EH (cell line): ENCODE measurements at places on chromosomes 6 and 20.

DNA sequence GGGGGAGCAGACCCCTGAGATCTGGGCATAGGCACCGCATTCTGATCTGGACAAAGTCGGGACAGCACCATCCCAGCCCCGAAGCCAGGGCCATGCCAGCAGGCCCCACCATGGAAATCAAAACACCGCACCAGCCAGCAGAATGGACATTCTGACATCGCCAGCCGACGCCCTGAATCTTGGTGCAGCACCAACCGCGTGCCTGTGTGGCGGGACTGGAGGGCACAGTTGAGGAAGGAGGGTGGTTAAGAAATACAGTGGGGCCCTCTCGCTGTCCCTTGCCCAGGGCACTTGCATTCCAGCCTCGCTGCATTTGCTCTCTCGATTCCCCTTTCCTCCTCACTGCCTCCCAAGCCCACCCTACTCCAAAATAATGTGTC is 2.0 kb downstream of the NNAT start:
- no peak for DNase-seq

- no peak for DNase-seq
These were observed 3.6 kb upstream of the DSN1 start for GRCh38 chr20:36777167-36777566.

GRCh38 chr6:115310156-115310555 is 750.5 kb downstream of the FRK start:
- DNase-seq = no peak

GRCh38 chr6:101393829-101394251 is 332 bp downstream of the GRIK2 start:
- DNase-seq = peak; percentile 89

GRCh38 chr6:146682919-146683318 is 84.1 kb downstream of the ADGB start:
- no peak for DNase-seq

DNA sequence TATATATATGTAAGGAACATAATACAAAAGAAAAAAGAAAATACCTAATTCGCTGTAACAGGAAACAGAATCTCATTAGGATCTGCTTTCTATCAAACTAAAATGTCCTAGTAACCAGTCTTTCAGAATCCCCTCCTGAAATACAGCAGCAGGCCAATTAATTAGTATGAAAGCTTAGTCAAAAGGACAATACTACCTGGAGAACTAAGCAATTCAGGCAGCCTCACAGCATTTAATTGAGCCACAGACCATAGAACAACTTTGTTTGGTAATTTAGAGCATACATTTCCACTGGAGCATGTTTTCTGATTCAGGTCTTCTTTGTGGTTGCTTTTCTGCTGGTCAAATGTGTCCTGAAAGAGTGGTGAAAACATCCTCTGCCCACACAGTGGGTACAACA is 516.0 kb downstream of the LMBRD1 start:
- DNase-seq = no peak

DNA sequence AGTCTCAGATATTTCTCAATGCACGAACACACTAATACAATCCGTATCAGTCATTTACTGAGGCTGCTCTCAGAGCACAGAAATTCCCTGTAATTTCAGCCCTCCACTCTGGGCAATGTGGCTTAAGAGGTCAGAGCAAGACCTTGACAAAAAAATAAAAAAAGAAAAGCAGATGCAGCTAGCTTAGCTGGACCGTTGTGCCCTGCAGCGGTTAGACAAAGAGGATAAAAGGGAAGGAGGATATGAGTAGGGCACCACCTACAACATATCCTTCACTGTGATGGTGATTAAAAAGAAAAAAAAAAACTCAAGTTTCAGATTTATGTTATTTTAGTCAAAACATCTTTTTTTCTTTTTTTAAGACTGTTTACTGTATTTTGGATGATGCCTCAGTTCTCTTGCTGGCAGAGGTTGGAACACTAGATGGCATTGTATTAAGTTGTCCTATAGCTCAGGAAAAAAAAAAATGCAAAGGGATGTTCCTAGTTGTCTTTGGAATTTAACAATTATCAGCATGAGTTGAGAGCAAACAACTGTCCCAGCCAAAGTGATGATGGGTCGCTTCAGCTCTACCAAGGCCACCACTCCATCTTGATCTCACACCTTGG is 59.9 kb downstream of the ANKEF1 start:
- no peak for DNase-seq

- peak; percentile 89 for DNase-seq
These were observed 983 bp upstream of the ADISSP start for GRCh38 chr20:3768342-3769130.

DNA sequence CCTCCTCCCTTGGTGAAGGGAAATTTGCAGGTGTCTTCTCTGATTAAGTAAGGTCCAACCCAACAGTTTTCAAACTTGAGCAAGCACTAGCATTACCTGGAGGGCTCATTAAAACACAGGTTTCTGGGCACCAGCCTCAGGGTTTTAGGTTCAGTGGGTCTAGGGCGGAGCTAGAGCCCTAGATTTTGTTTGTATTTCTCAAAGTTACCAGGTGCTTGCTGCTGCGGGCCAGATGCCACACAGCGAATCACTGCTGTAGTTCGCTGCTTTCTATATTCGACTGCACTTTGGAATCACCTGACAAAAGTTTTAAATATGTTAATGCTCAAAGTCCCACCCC is 869 bp downstream of the COL21A1 start:
- no peak for DNase-seq

DNA sequence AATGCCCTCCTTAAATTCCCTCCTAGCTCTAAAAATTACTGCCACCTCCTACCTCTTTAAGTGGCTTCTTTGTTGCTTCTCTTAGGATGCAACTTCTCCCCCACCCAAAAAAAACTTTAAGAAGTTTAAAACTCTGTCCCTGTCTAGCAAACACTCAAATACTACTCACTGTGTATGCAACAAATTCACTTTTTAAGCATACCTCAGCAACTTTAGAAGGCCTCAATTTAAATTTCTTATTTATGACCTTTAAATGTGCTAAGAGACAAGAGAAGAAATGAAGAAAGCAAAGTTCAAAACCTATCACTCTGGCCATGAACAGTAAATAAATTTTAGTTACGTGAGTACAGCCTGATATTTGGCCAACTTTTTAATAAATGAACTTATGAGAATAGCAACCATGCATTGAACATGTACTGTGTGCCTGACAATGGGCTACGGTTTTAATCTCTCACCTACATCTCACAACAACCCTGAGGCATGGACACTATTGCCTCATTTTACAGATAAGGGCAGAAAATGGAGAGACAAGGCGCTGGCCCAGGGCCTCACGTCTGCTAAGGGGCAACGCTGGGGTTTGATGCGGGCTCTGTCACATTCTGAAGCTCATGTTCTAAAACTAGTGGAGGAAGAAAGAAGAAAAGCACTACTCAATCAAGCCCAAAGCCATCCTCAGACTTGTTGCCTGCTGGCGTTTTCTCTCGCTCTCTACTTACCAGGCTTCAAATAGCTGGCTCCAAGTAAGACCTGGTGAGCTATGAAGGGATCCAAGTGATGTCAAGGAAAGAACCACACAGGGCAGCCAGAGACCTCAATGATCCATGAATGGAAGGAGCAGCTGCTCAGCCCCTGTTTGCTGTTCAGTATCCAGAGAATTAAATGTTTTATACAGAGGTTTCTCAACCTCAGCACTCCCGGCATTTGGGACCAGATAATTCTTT is 99.8 kb downstream of the TBC1D7 start:
- DNase-seq = no peak

DNA sequence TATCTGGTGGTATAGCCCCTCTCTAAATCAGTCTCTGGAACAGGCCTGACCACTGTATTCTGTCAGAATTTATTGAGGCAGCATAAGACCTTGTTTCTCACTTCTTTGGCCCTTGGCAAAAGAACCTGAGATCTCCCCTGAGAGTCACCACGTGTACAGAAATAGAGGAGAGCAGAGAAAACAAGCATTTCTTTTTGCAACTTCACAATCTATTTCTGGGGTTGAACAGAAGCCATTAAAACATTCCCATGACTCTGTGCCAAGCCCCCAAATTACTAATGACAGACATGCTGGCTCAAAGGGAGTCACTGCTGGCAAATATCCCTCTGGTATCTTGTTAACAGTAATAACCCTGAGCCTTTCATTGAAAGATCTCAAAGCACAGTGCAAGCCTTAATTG is 395.3 kb downstream of the MAFB start:
- no peak for DNase-seq

DNA sequence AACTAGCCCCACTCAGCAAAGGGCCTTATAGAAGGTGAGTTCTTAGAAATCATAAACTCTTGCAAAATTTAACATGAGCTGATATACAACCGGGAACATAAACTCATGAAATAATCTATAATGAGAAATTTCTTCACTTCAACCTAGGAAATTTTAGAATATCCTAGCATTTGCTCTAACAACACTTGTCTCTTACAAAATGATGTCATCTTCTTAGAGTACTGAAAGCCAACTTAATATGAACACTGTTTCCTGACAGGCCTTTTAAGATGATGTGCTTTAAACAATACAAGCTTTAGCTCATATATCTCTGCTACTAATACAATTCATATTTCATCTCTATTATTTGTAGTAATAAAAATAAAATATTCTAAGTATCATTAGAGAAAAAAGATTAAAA is 932 bp downstream of the PACRG start:
- no peak for DNase-seq

DNA sequence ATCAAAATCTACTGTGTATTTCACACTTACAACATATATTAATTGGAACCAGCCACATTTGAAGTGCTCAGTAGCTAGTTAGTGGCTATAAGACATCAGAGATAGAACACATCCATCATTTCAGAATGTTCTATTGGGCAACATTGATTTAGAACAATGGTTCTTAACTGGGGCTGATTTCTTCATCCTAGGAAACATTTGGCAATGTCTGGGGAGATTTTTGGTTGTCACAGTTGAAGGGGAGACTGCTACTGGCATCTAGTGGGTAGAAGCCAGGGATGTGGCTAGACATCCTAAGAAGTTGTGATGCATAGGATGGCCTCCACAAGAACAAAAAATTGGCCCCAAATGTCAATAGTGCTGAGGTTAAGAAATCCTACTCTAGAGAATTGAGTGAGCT is 132.5 kb downstream of the OLIG3 start:
- DNase-seq = no peak

DNA sequence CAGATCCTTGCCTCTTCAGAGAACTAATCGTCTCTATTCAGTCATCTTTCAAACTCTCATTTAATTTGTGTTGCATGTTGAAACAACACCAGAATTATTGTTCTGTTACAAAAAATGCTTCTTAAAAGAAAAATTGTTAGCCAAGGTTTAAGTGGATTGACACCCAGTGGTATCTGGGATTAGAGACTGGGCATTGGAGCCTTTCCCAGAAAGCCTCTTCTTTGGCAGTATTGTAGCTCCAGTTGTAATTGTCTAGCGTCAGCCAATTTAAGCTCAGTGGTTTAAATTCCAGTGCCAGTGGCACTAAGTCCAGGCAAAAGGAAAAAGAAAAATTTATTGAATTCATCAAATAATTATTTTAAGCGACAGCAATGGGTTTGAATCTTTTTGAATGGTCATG is 801 bp downstream of the CCDC28A start:
- DNase-seq = no peak

DNA sequence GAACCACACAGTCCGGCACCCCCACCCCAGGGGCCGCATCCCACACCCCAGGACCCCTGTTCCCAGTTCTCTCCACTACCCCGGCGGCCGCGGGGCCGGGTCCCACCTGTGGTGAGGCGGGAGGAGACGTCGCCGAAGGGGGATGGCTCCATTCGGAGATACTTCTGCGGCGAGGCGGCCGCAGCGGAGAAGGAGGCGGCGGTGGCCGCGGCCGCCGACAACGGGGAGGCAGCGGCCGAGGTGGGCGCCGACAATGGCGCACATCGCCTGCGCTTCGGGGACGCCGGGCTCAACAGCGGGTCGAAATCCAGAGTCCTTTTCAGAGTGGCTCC is 723 bp downstream of the AKIRIN2 start:
- no peak for DNase-seq
